CD4-positive, alpha-beta T cell treated with Interleukin-6 for 4 hours (primary cell): ENCODE measurements at places on chromosomes 4 and X.

DNA sequence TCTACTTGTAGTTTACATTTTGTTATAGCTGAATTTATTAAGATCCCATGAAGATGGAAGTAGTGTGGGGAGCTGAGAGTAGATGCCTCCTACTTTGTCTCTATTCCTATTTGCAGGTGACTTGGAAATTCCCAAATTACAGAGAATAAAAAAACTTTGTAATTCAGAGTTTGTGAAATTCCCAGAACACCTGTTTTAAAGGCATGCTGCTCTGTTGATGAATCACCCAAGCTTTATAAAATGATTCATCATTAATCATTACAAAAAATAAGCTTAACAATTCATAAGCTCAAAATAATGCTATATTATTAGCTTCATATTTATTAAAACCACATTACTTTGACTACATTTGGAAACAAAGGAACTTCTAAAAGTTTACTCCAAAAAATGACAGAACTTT, 856.3 kb downstream of the RPA4 start:
- DNase-seq = no peak

DNA sequence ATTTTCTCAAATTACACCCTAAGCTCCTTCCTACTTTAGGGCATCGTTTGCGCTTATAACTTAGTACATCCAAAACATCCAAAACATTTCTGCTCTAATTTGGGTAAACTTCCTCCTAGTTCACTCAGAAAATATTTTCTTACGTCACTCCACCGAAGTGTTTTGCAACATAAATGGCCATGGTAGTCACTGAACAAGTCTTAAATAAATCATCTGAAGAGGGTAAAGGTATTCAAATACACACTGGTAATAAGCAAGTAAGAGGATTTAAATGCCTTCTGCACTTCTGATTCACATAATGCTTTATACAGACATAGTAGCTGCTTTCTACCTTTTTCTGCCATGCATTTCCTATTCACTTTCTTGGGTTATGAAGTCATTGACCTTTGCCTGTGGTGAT, 991.9 kb downstream of the NLGN4X start:
- DNase-seq = no peak

GRCh38 chrX:132088864-132089263, 39.0 kb downstream of the FRMD7 start:
- DNase-seq = no peak

DNA sequence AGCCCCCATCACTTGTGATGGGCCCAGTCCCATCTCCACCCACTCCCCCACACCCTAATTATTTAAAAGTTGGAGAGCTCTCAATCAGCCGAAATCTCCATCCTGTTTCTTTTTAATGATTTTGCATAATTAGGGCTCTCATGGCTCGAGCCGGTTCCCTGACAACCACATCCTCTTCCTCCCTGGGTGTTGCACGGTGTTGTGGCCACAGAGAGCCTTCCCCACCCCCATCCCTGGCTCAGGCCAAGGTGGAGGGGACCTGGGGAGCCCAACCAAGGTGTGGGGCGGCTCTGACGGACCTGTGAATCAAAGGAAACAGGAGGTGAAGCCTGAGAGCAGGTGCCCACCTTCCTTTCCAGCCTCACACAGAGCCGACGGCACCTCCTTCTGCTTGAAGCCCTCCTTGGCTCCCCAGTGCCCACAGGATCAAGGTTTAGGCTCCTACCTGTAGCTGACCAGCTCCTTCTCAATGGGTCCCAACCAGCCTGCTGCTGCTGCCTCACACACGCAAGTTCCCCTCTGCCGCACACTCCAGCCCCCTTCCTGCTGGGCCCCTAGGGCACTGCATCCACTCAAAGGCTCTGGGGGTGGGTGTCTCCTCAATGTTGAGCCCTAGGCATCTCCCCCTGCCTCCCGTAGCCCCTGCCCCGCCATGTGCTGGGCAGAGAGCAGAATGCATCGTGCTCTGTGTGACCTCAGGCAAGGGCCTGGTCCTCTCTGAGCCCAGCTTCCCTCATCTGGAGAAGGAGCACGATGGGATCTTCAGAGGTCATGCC, 68.7 kb downstream of the WFS1 start:
- no peak for DNase-seq

DNA sequence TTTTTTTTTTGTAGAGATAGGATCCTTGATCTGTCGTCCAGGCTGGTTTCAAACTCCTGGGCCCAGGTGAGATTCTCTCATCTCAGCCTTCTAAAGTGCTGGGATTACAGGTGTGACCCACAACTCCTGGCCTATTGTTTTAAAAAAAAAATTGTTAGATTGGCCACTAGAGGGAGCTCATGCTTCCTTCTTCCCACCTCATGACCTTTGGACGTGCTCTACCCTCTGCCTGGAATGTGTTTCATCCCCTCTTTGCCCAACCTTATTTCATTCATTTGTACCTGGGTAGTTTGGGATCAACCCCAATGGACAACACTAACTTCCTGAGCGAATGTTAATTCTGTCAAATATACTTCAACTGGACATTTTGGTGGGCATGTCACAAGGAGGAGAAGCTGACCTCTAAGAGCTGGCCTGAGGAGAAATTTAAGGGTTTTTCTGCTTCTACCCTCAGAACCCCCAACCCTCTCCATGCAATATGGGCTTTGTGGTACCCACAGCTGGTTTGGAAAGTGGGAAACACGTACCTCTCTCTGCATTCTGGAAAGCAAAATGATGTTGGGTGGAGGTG, 6.4 kb downstream of the PPEF2 start:
- DNase-seq = peak; percentile 12

DNA sequence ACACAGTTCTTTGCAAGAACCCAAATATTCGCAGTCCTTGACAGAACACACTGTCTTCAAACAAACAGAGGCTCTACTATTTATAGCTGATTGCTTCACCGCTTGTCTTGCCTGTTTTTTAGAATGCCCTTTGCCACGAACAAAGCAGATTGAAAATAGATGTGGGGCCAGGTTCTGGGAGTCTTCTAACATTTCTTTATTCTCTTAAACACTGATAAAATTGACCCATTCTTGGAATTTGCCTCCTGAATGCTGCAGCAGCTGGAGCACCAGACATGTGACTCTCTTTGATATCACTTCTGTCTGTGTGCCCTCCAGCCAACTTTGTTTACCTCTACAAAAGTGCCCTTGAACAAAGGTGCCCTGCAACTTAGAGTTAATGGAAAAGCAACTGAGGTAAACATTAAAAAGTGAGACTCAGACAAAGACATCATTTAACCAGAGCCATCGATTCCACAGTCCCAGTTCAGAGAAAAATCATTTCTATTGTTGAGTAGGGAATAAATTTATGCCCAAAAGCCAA, 64.2 kb upstream of the SPP1 start:
- DNase-seq = no peak

DNA sequence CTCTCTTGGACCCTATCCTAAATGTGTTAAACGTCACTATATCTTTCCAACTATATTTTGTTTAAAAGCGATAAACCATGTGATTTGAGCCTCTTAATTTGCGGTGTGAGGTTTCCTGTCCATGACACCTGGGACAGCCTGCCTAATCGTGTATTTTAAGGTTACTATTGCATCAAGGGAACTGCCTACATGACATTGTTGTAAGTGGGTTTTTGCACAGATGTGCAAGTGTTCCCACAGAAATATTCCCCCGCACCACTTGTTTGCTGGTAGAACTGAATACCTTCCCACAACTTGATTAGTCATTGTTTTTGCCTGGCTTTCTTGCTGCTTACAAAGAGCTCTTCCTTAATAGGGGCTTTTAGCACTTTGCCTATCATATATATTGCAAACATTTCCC, 5.1 kb upstream of the FAM184B start:
- DNase-seq = no peak

DNA sequence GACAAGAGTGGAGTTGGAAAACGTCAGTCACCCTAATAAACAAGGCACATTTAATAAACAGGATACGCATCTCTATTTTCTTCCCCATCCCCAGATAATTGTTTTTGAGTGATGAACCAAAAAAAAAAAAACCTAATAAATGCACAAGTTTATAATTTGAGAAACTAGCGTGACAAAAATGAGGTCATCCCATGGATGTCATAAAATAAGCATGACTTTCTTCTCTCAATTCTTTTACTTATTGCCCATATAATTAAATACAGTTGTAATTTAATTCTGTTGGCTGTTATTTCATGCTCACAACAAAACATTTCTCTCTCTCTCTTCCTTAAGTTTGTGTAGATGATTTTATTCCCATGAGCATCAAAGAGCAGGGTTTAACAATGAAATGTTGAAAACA, 20.7 kb downstream of the PRKG2 start:
- no peak for DNase-seq

- DNase-seq = no peak
Measured at GRCh38 chrX:72180539-72180938, 1.0 kb upstream of the PIN4 start.

GRCh38 chrX:115988825-115989224, 181.7 kb upstream of the AGTR2 start:
- DNase-seq = no peak

GRCh38 chr4:68751138-68751537, 64.7 kb upstream of the UGT2B10 start:
- no peak for DNase-seq

- DNase-seq = no peak
Measured at GRCh38 chr4:186666750-186667149, 56.9 kb downstream of the FAT1 start.

DNA sequence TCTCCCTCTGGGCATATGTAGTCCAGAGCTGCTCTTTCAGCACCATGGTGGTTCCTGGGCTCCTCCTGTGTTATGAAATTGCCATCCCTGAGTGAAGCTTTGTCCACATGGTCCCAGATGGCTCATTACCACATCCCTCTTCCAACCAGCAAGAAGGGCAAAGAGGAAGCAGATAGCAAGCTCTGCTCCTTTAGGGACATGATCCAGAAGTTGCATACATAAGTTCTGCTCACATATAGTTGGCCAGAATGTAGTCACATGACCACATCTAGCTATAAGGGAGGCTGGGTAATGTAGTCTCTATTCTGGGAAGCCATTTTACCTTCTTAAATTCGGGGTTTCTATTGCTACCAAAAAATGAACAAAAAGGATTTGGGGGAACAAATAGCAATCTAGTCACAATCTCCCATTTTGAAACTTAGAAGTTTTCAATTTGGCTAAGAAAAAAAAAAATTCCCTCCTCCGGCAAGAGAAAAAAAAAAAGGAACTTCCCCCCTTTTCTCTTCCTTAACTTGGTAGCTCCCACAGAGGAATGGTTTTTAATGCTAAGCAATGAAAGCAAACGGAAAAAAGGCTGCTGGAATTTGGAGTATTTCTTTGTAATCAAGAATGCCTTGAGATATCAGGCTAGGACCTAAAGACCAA, 88.2 kb upstream of the USP9X start:
- no peak for DNase-seq

DNA sequence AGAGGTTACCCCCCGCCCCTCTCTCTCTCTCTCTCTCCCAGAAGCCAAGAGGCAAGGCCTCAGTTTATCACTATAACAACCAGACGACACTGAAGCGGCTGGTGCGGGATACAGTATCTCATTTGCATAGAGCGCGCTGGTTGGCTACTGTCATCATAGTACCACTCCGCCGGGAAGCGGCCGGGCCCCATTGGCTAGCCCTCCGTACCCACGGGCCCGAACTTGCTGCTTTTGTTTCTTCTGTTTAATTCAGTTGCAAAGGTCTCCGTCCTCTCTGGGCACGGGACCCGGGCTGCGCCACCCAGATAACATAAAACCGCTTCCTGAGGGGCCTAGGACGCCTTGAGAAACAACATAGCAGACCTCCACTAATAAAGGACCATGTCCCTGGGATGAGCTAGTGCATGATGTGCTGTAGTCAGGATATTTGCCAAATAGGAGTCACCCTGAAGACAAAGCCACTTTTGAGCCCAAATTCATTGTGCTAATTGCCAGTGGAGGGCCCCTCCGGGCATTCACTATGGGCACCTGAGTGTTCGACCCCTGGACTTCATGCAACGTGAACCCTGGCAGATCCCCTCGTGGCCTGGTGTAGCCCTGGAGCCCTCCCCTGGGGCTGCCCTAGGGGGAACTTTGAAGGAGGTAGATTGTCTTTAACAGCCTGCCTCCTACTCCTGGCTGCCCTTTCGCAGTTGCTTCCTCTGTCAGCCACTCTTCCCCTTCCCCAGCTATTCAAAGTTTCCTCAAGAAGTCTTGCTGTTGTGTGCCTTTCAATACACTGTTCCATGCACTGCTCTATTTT, at the start of gene PCYT1B:
TSS of gene PCYT1B (minus strand) at position 91 of the 802 bp plus-strand sequence. CDS start 242 bp downstream, outside the sequence.
- peak; percentile 59 for DNase-seq

GRCh38 chrX:70262952-70263567, 3.1 kb upstream of the P2RY4 start:
- peak; percentile 26 for DNase-seq

GRCh38 chr4:74237425-74237966, 70.8 kb upstream of the EPGN start:
- no peak for DNase-seq

GRCh38 chr4:26342328-26343037, 21.7 kb downstream of the RBPJ start:
- DNase-seq = no peak

- DNase-seq = no peak
Measured at GRCh38 chr4:137852326-137852725, 320.0 kb upstream of the PCDH18 start.

DNA sequence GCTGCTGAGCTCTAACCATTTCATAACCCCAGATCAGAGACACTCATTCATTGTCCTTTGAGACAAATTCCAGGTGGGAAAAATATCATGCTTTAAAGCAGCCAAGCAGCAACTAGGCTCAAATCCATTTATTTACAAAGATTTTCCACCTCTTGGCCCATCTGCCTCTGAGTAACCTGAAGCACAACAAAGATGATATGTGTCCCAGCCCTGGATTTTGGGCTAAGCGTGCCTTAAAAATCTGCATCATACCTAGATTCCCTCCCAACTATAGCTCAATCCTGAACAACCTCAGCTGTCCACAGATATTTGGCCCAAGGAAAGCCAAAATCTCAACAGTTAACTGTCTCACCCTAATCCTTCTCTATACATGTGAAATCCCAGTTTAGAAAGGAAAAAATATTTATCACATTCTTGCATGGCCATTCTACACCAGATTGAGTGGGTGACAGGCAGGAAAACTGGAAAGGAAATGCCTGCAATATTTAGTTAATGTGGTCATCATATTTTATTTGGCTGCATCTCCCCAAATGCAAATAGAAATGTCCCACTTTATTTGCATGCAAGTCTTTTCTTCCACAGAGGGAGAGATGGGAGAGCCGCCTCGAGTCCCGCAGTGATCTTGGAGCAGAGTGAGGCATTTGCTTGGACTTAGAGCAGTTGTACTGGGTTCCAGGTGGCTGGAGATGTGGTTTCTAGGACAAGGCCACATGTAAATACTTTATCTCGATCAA, 146.4 kb upstream of the EOLA2 start:
- no peak for DNase-seq

- DNase-seq = peak; percentile 46
Measured at GRCh38 chrX:17859609-17860178, 1.4 kb downstream of the RAI2 start.

DNA sequence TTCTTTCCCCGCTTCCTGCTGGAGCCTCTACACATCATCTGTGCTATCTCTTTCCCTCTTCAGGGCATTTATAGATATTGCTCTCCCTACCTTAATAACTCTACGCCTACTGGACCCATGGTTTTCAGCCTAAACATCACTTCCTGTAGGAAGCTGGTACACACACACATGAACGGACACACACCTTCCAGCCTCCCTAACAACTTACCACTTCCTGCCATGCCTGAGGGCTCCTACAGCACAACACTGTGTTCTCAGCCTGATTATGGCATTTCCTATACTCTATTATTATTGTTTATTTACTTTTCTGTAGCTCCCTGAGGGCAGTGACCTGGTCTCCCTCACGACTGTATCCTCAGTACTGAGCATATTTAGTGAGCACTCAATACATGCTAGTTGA, 163.6 kb upstream of the MAP3K15 start:
- peak; percentile 29 for DNase-seq

- no peak for DNase-seq
Measured at GRCh38 chr4:100984901-100985300, 362.4 kb downstream of the PPP3CA start.

- DNase-seq = peak; percentile 55
Measured at GRCh38 chrX:16528620-16529019, 121.3 kb upstream of the S100G start.
